ENCODE measurements at places on chromosomes 4 and X.

- DNase-seq = no peak
Measured at GRCh38 chr4:61938250-61938846, 738.2 kb downstream of the ADGRL3 start.

- DNase-seq = no peak
Measured at GRCh38 chr4:94523617-94524016, 71.9 kb downstream of the PDLIM5 start.

DNA sequence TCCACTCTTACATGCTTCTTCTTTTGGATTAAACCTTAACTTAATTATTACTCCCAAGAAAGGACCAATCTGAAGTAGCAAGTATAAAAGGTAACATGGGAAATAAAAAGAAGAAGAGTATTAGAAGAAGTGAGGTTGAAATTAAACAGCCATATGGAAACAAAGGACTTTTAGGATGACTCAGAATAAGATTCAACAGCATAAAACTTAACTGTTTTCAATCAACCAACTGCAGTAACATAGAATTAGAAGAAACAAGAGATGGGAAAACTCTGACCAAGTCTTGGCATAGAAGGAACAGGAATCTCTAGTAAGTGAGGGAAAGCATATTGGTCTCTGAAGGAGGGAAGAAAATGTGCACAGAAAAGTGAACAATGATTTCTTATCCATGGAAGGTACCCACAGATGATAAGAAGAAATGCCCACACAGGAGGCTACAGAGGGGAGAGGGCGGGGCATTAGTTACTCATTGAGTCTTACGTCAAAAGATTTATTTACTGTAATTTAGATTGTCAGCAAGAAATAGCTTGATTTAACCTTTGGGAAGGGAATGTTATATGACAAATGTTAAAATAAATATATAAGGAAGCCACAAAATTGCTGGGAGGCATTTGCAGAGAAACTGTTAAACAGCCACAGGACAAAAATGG lies 177.3 kb downstream of the BANK1 start:
- DNase-seq = no peak

DNA sequence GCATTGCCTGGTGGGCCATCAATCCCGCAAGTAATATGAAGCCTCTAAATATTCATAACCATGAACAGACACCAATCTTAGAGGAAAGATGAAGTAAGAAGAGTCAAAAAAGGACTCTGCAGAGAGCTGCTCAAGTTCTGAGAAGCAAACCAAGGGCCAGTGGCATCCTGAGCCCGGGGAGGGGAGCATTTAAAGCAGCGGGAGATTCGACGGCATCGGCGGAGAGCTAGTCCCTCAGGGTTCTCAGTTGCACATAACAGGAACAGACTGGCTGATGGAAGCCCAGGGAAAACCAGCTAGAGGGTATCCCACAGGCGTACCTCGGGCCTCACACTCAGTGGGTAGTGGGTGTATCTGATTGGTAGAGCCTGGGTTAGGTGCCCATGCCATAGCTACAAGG lies 4.9 kb upstream of the PNMA6E start:
- DNase-seq = no peak

DNA sequence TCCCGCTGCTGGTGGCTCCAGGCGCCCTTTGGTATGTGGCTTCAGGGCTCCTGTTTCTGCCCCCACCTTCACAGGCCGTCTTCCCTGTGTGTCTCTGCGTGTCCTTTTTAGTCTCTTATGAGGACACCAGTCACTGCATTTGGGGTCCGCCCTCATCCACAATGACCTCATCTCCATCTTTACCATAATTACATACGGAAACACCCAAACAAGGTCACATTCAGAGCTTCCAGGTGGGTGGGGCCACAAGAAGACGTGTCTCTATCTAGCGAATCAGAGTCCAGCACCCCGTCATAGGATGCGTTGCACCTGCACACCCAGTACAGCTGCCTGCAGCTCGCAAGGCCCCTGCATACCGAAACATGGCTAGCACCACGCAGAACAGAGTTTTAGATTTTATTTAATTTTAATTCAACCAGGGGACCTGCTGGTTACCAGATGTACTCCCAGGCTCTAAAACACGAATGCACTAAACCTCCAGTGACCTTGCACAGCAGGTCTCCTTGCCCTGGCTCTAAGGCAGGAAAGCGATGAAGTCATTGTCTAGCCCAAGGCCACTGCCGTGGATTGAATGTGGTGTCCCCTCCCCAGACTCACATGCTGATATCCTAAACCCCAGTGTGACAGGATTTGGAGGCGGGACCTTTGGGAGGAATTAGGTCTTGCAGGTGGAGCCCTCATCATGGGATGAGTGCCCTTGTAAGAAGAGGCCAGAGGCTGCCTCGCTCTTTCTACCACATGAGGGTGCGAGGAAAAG lies 30.3 kb downstream of the ABLIM2 start:
- DNase-seq = no peak

- no peak for DNase-seq
Measured at GRCh38 chrX:776529-777230, 146.1 kb downstream of the SHOX start.

- DNase-seq = no peak
Measured at GRCh38 chr4:183409483-183409882, 35.0 kb upstream of the CDKN2AIP start.

All from transverse colon (tissue), 4 donors.